Heart right ventricle (tissue), 16 donors: ENCODE measurements at places on chromosomes 2 and 18. TPM values are rescaled to one million over a fixed set of nuclear protein-coding genes. Genes with fewer than 3 reads are reported as not detected.

DNA sequence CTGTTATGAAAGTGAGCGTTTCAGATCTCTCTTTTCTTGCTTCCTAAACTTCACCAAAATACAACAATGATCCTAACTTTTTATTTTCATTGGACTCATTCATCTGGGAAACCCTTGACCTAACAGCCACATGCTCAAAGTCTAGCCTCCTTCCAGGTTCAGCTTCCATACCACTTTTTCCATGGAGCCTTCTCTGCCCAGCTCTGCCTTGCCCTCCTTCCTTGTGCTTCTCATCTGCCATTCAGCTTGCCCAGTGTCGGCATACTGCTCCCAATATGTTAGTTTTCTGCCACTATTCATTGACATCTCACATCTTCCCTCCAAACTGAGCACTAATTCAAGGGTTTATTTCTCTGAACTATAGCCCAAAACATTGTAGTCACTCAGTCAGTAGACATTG lies 214.7 kb downstream of the RAD51AP2 start:
- H3K27me3 ChIP-seq: no peaks in the 10 kb centered on the region
- H3K36me3 ChIP-seq: no peaks in the 10 kb centered on the region
- no peaks in the 10 kb centered on the region for H3K4me1 ChIP-seq
- no peak overlapping the region for H3K27ac ChIP-seq
- no peak for DNase-seq

GRCh38 chr2:159793326-159793725 lies 4.7 kb downstream of the CD302 start:
- H3K27me3 ChIP-seq: no peaks in the 10 kb centered on the region
- no peak overlapping the region for H3K4me3 ChIP-seq
- no peaks in the 10 kb centered on the region for H3K36me3 ChIP-seq
- no peak overlapping the region for H3K27ac ChIP-seq
- DNase-seq: no peak

Gene ARHGEF33
- total RNA-seq: 0.41 TPM

GRCh38 chr2:197950724-197951123 lies 146.3 kb downstream of the PLCL1 start:
- H3K4me1 ChIP-seq: peaks cover 4% of the 10 kb centered on the region
- DNase-seq: no peak
- H3K27ac ChIP-seq: no peak overlapping the region
- H3K4me3 ChIP-seq: no peak overlapping the region
- H3K36me3 ChIP-seq: no peaks in the 10 kb centered on the region

Gene APLF
- total RNA-seq: 5.3 TPM

- no peak overlapping the region for H3K27ac ChIP-seq
- H3K4me1 ChIP-seq: no peaks in the 10 kb centered on the region
- H3K27me3 ChIP-seq: no peaks in the 10 kb centered on the region
- H3K36me3 ChIP-seq: no peaks in the 10 kb centered on the region
Observed at GRCh38 chr18:3848316-3848715, 398.3 kb downstream of the TGIF1 start.

Gene MLPH
- total RNA-seq: 48.5 TPM

DNA sequence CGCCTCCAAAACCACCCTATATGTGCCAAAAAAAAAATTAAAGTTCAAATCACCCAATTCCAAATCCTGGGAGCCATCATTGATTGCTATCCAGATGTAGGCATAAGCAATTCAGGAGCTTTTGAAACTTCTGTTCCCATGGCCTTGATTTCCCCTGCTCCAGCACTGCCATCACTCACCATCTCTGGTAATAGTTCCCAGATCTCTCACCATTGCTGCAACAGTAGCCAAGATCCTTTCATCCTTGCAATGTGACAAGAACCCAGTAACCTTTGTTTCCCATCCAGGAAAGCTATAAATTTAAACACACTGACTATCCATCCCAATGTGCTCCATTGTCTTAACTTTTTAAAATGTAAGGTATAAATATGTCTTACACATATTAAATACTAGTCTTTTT lies 155.4 kb downstream of the PDE11A start:
- no peak overlapping the region for H3K27ac ChIP-seq
- no peak overlapping the region for H3K4me3 ChIP-seq
- no peak for DNase-seq
- no peaks in the 10 kb centered on the region for H3K36me3 ChIP-seq
- peaks cover 10% of the 10 kb centered on the region for H3K4me1 ChIP-seq

Gene GALNT14
- total RNA-seq: 0.46 TPM

- H3K27me3 ChIP-seq: no peaks in the 10 kb centered on the region
- peaks cover 4% of the 10 kb centered on the region for H3K4me1 ChIP-seq
- H3K36me3 ChIP-seq: no peaks in the 10 kb centered on the region
- H3K27ac ChIP-seq: no peak overlapping the region
- H3K4me3 ChIP-seq: no peak overlapping the region
Observed at GRCh38 chr2:95012881-95013550, 12.5 kb upstream of the MAL start.

Gene SLC9A4
- total RNA-seq: not detected

- H3K4me3 ChIP-seq: no peak overlapping the region
- H3K36me3 ChIP-seq: no peaks in the 10 kb centered on the region
- no peak overlapping the region for H3K27ac ChIP-seq
- no peaks in the 10 kb centered on the region for H3K4me1 ChIP-seq
- H3K27me3 ChIP-seq: no peaks in the 10 kb centered on the region
- DNase-seq: no peak
Observed at GRCh38 chr2:42386682-42387081, 25.7 kb upstream of the COX7A2L start.

Gene NT5DC4
- total RNA-seq: 0.35 TPM

- no peak overlapping the region for H3K27ac ChIP-seq
- no peak for DNase-seq
- H3K36me3 ChIP-seq: no peaks in the 10 kb centered on the region
- no peaks in the 10 kb centered on the region for H3K27me3 ChIP-seq
Observed at GRCh38 chr2:205218056-205218455, 464.2 kb upstream of the NRP2 start.

Gene ANKRD30B
- total RNA-seq: not detected

DNA sequence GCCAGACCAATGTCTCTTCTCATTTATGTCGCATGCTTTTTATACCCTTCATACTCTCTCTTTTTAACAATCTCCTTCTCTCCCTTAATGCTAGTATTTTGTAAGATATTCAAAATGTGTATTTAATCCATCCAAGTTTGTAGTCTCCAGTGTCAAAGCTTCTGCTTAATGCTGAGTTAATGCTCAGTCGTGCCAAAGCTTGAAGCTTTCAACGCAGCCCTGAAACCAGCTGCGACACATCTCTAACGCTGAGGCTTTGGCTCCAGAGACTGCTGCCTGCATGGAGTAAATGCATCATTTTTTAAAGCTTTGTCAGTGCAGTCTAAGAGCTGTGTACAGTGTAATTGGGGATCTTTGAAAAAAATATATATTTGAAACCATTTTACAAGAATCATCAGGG lies 2108.8 kb upstream of the PIK3C3 start:
- H3K4me1 ChIP-seq: no peaks in the 10 kb centered on the region
- no peak overlapping the region for H3K27ac ChIP-seq
- no peak overlapping the region for H3K4me3 ChIP-seq
- H3K36me3 ChIP-seq: no peaks in the 10 kb centered on the region
- peak; percentile 23 for DNase-seq

GRCh38 chr2:167761465-167762136 lies 485.8 kb downstream of the STK39 start:
- no peak overlapping the region for H3K4me3 ChIP-seq
- no peaks in the 10 kb centered on the region for H3K27me3 ChIP-seq
- H3K36me3 ChIP-seq: no peaks in the 10 kb centered on the region
- DNase-seq: no peak
- no peak overlapping the region for H3K27ac ChIP-seq

DNA sequence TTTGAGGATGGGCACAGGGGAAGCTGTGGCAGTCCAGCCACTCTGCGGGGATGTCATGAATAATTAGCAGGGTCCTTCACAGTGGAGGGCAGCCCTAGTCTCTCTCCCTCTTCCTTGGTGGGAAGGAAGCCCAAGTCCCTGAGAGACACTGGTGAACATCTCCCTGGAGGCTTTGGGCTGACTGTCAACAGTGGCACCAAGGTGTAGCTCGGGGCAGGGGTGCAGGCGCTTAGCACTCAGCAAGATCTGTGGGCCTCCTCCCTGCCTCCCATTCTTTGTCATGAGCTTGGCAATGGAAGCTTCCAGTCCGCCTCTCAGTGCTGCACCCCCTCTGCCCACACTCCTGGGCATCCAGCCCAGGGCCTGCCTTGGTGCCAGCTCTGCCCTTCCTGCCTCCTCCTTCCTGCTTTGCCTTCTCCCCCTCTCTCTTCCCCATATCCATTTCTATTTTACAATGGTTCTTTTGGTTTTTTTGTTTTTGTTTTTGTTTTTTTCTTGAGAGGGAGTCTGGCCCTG lies 59.4 kb downstream of the STEAP3 start:
- H3K27ac ChIP-seq: no peak overlapping the region
- peaks cover 9% of the 10 kb centered on the region for H3K4me1 ChIP-seq
- H3K27me3 ChIP-seq: no peaks in the 10 kb centered on the region

DNA sequence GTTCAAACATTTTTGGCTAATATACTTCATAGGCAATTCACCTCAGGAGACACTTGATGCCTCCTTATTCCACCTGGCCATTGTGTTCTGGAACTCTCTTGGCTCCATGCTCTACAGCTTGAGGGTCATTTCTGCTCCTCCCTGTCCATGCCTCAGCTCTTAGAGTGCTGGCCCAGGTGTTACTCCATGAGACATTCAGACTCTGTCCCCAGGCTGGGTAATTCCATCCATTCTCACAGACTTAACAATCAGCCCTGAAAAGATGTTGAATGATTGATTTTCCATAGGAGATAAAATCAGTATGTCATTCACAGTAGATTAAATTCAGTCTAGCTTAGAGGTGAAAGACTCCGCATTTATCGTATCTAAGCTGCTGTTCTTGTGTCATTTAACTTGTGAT lies 168.6 kb upstream of the CWC22 start:
- H3K4me1 ChIP-seq: no peaks in the 10 kb centered on the region
- no peaks in the 10 kb centered on the region for H3K27me3 ChIP-seq
- H3K4me3 ChIP-seq: no peak overlapping the region
- H3K27ac ChIP-seq: no peak overlapping the region

- H3K27me3 ChIP-seq: no peaks in the 10 kb centered on the region
- H3K36me3 ChIP-seq: no peaks in the 10 kb centered on the region
- no peak overlapping the region for H3K27ac ChIP-seq
- no peak overlapping the region for H3K4me3 ChIP-seq
- no peak for DNase-seq
- peaks cover 31% of the 10 kb centered on the region for H3K4me1 ChIP-seq
Observed at GRCh38 chr2:240351826-240352426, 83.5 kb upstream of the GPC1 start.

DNA sequence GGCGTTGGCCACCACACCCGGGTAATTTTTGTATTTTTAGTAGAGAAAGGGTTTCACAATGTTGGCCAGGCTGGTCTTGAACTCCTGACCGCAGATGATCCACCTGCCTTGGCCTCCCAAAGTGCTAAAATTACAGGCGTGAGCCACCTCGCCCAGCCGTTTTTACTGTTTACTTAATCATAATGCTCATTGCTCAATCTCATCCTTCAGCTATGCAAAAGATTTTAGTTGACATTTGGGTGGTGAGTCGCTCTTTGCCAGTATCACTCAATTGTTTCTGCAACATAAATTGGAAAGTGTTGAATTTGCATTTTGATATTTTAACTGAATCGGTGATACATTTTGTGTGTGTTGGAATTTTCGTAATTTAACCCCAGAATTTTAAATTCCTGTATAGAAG lies 7.8 kb upstream of the ZNF532 start:
- H3K27me3 ChIP-seq: no peaks in the 10 kb centered on the region
- no peaks in the 10 kb centered on the region for H3K36me3 ChIP-seq
- no peak overlapping the region for H3K4me3 ChIP-seq
- no peak overlapping the region for H3K27ac ChIP-seq
- no peak for DNase-seq
- H3K4me1 ChIP-seq: peaks cover 35% of the 10 kb centered on the region

GRCh38 chr2:191165176-191165643 lies 14.4 kb upstream of the STAT4 start:
- H3K4me1 ChIP-seq: peaks cover 28% of the 10 kb centered on the region
- peak overlapping the region; percentile 57 for H3K27ac ChIP-seq
- no peaks in the 10 kb centered on the region for H3K36me3 ChIP-seq

DNA sequence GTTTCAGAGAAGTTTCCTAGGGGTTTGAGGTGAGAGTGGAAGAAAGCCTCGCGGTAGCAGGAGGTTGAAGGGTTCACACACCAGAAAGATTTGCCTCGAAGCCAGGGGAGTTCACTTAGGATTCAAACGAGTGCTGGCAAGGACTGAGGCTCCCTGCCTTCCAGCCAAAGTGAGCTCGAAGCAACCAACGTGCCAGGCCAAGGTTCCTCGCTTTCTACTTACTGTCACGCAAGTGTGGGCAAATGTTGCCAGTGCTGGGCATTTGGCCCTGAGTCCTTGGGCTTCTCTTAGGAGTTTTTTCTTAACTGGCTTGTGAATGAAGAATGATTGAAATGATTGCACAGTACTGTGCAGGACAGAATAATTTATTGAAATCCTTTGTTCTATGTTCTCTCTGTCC lies 53.6 kb downstream of the TMEM178A start:
- no peaks in the 10 kb centered on the region for H3K27me3 ChIP-seq
- H3K4me1 ChIP-seq: no peaks in the 10 kb centered on the region
- H3K4me3 ChIP-seq: no peak overlapping the region
- DNase-seq: no peak
- H3K27ac ChIP-seq: no peak overlapping the region
- H3K36me3 ChIP-seq: no peaks in the 10 kb centered on the region

Gene TMEM18
- 11.1 TPM for total RNA-seq

Gene ALLC
- total RNA-seq: not detected

- no peak for DNase-seq
- H3K4me3 ChIP-seq: no peak overlapping the region
Observed at GRCh38 chr2:138213084-138213483, 248.8 kb downstream of the HNMT start.

DNA sequence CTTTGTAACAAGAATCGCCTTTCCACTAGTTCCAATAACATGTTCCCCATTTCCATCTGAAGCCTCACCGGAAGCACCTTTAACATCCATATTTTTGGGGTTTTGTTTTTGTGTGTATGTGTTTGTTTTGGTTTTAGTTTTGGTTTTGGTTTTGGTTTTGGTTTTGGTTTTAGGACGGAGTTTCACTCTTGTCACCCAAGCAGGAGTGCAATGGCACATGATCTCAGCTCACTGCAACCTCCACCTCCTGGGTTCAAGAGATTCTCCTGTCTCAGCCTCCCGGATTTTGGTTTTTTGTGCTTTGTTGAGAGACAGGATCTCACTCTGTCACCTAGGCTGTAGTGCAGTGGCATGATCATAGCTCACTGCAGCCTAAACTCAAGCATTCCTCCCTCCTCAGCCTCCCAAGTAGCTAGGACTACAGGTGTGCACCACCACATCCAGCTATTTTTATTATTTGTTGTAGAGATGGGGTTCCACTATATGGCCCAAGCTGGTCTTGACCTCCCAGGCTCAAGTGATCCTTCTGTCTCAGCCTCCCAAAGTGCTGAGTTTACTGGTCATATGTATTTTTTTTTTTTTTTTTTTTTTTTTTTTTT lies 36.3 kb downstream of the TGOLN2 start:
- no peak for DNase-seq
- H3K27ac ChIP-seq: peak overlapping the region; percentile 39
- H3K27me3 ChIP-seq: no peaks in the 10 kb centered on the region
- H3K4me1 ChIP-seq: peaks cover 3% of the 10 kb centered on the region

- H3K4me1 ChIP-seq: no peaks in the 10 kb centered on the region
- no peak for DNase-seq
- H3K4me3 ChIP-seq: no peak overlapping the region
- H3K27ac ChIP-seq: no peak overlapping the region
- no peaks in the 10 kb centered on the region for H3K36me3 ChIP-seq
Observed at GRCh38 chr2:181178823-181179412, 198.5 kb downstream of the UBE2E3 start.

GRCh38 chr18:63707816-63708215 lies 5.1 kb downstream of the SERPINB11 start:
- no peaks in the 10 kb centered on the region for H3K27me3 ChIP-seq
- H3K27ac ChIP-seq: no peak overlapping the region
- no peaks in the 10 kb centered on the region for H3K36me3 ChIP-seq
- H3K4me3 ChIP-seq: no peak overlapping the region
- H3K4me1 ChIP-seq: no peaks in the 10 kb centered on the region
- DNase-seq: no peak

Gene CFC1
- not detected for total RNA-seq

Gene SPC25
- 0.83 TPM for total RNA-seq
